ENCODE measurements at places on chromosomes 7 and 10. TPM values are rescaled to one million over a fixed set of nuclear protein-coding genes. Genes with fewer than 3 reads are reported as not detected.

HOXA9 gene
- 27.9 TPM for total RNA-seq

TAS2R4 gene
- 1.7 TPM for total RNA-seq

CAMK2G gene
- 33.1 TPM for total RNA-seq

ACSL5 gene
- 10.6 TPM for total RNA-seq

PAX4 gene
- total RNA-seq: not detected

SPDYE18 gene
- not detected for total RNA-seq

CALN1 gene
- not detected for total RNA-seq

TBC1D12 gene
- 16.8 TPM for total RNA-seq
